Bronchial epithelial cell (primary cell): ENCODE measurements at places on chromosomes 3 and 15. TPM values are rescaled to one million over a fixed set of nuclear protein-coding genes. Genes with fewer than 3 reads are reported as not detected.

Gene TRIM42
- total RNA-seq, result not detected in 2 replicates

GRCh38 chr15:57213862-57214261 is 162.4 kb upstream of the CGNL1 start:
- peak; percentile 61 for DNase-seq

GRCh38 chr3:48607519-48607918 is 1.9 kb downstream of the UQCRC1 start:
- DNase-seq, result no peak

Gene BOC
- 0.38 and 1.3 TPM in 2 replicates for total RNA-seq

DNA sequence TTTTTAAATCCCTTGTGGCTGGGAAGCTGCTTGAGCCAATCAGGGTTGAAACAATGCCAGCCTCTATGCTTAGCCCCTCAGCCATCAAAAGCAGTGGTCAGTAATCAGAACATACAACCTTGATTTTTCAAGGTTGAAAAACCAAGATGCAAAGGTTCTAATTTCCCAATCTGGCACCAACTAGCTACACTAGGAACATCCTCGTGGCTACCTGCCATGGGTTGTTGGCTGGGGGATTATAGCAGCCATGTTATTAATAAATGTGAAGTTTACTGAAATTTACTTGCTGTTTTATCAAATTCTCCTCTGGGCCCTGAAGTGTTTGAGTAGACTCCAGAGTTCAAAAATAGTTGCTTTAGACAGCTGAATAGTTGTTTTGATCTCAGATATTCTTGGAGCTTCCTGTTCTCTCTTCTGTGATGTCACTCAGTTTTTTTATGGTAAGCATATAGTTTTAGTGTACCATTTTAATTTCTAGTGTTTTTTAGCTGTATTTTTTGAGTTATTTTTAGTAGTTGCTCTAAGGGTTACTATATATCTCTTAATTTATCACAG is 31.9 kb downstream of the PCCB start:
- no peak for DNase-seq

GRCh38 chr15:89766357-89767311 is 9.5 kb upstream of the MESP2 start:
- DNase-seq, result no peak

Gene SLC41A3
- total RNA-seq, result 40.1 and 61.6 TPM in 2 replicates

DNA sequence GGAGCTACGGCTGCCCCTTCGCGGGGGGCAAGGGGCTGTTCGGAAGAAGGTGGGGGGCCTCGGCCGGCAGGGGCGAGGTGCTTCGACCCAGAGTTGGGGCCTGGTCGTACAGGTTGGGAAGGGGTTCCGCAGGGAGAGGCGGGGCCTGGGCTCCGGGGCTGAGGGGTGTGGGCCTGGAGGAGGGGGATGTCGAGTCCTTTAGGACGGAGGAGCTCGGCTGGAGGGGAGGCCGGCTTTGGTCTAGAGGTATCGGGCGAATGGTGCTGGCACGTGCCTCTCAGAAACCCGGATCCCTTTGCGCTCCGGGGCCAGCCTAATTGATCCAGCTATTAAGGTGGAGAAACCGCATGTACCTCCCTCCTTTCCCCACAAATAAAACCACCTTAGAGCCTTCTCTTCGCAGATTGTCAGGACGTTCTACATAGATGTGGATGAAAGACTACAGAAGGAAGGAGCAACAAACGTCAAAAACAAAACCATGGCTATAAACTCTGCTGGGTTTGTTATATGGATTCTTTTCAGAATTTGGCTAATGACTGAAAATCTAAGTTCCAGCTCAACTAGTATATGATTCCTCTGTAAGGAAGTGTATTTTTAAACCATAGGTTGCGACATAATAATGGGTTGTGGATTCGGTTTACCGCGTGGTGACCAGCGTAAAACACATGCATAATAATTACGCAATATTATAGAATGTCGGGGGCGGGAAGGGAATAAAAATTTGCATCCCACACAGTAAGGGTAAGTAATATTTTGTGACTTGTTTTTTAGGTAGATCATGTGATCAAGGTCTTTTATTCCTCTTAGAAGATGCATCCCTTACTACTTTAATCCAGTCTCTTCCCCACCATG is 644 bp upstream of the NGLY1 start:
- peak; percentile 27 for DNase-seq

DNA sequence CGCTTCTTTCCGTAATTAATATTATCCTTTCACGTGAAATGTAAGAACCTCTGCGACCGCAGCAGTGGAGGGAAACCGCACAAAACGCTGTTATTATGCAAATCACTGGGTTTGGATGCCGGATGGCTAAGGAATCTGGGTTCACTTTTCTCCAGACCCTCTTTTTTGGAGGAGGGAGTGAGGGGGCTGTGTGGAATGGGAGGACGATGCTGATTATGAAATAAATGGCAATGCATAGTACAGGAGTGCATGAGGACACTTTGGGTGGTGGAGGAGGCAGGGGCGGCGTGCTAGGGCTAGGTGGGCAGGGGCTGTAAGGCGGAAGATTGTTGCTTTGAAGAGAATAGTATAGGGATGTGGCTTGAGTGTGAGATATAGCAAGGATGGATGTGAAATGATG is 1.8 kb downstream of the CADM2 start:
- DNase-seq, result no peak

- DNase-seq, result no peak
These were observed 17.7 kb downstream of the SEC62 start for GRCh38 chr3:169984292-169984691.

DNA sequence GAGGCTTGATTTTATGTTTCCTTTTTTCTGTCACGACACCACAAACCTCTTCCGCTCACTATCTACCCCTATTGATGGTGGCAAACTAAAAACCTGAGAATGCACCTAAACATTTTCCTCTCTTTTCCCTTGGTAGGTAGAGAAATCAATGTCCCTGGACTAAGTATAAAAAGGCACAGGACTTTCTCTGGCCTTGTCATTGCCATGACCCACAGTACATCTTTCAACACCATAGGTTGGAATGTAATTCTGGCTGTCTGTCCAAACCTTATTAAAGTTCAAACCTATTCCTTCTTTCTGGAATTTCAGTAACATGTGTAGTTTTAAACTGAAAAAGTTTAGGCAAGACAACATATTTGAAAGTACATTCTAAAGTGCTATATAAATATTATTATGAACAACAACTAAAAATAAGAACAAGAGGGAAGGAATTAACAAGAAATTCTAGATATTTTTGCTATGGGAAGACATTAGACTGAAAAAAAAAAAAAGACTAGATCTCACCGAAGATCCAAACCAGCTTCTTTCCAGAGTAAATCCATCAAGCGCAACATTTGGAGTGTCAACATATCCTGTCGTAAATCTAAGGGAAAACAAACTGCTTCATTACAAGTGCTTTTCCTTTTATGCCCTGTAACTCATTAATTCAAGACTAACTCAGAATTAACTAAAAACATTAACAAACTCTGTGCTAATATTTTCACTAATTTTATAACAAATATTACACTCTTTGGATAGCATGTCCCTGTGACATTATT is 73.1 kb downstream of the FAIM start:
- no peak for DNase-seq

GRCh38 chr3:15978801-15979200 is 181.0 kb upstream of the ANKRD28 start:
- DNase-seq, result no peak

DNA sequence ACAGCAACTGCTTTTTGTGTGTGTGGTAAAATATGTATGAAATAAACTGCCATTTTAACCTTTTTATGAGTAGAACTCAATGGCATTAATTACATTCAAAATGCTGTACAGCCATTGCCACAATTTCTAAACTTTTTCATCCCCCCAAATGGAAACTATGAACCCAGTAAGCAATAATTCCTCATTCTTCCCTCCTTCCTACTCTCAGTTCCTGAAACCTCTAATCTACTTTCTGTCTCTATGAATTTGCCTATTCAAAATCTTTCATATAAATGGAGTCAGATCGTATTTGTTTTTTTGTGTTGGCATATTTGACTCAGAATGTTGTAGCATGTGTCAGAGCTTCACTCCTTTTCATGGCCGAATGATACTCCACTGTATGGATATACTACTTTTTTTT is 5.3 kb upstream of the BLM start:
- DNase-seq, result no peak

- no peak for DNase-seq
These were observed 91.9 kb upstream of the SNRPN start for GRCh38 chr15:24862726-24863521.

GRCh38 chr15:66730168-66731021 is 28.4 kb downstream of the SMAD6 start:
- DNase-seq, result peak; percentile 39

Gene FOXP1
- total RNA-seq, result 33.2 and 33.3 TPM in 2 replicates

Gene LDHAL6B
- not detected in 2 replicates for total RNA-seq

DNA sequence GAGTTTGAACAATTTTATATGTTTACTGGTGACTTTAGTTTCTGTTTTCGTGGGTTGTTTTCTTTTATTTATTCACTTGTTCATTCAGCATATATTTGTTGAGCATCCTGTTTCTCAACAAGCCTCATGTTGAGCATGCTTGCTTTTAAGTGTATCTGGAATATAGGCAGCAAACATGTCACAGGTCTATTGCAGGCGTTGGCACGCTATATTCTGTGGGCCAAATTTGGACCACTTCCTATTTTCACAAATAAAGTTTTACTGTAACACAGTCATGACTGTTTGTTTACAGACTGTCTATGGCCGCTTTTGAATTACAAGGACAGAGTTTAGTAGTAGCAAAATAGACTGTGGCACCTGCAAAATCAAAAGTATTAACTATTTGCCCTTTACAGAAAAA is 89.6 kb downstream of the THRB start:
- DNase-seq, result no peak

Gene FRMD5
- 1.3 and 2.0 TPM in 2 replicates for total RNA-seq

GRCh38 chr3:69203631-69204314 is 81.4 kb upstream of the LMOD3 start:
- DNase-seq, result peak; percentile 95

DNA sequence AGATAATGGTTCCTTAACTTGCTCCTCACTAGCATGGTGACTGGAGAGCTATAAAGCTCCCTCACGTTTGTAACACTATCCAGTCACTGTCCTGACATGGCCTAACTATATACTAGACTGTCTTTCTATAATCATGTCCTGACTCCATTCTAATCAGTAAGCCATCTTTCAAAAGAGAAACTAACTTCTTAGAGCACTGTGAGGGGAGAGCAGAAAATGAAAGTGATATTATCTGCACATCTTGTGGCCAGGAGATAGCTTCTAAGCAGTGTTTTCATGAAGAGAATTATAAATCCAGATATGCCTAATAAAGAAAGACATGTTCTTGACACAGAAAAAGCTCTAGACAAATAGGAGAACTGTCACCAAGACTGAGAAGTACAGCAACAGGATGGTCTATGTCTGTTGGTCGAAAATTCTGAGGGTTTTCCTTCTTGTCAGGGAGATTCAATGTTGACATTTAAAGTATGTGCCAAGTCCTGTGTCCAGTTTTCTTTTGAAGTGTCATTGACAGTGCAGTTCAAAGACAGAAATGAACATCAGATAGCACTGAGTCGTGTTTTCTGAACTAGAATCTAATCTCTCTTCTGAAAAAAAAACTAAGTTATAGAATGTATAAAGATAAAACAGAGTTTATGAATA is 230.6 kb upstream of the PEX5L start:
- DNase-seq, result no peak

Gene RNU5B-1
- total RNA-seq, result not detected in 2 replicates

Gene P2RY12
- total RNA-seq, result not detected in 2 replicates

Gene TTLL13
- total RNA-seq, result under 0.01 TPM in 2 replicates

Gene CAPN3
- total RNA-seq, result 2.1 and 3.2 TPM in 2 replicates

GRCh38 chr3:148219999-148220398 is 477.7 kb upstream of the AGTR1 start:
- DNase-seq, result no peak

Gene ADGRG7
- under 0.01 TPM in 1 of 2 replicates, not detected in the other for total RNA-seq

GRCh38 chr3:24520976-24521419 is 26.3 kb upstream of the THRB start:
- peak; percentile 33 for DNase-seq

Gene CHRFAM7A
- total RNA-seq, result under 0.01 and 0.51 TPM in 2 replicates

GRCh38 chr15:60620708-60621107 is 141.8 kb upstream of the ICE2 start:
- DNase-seq, result peak; percentile 61

DNA sequence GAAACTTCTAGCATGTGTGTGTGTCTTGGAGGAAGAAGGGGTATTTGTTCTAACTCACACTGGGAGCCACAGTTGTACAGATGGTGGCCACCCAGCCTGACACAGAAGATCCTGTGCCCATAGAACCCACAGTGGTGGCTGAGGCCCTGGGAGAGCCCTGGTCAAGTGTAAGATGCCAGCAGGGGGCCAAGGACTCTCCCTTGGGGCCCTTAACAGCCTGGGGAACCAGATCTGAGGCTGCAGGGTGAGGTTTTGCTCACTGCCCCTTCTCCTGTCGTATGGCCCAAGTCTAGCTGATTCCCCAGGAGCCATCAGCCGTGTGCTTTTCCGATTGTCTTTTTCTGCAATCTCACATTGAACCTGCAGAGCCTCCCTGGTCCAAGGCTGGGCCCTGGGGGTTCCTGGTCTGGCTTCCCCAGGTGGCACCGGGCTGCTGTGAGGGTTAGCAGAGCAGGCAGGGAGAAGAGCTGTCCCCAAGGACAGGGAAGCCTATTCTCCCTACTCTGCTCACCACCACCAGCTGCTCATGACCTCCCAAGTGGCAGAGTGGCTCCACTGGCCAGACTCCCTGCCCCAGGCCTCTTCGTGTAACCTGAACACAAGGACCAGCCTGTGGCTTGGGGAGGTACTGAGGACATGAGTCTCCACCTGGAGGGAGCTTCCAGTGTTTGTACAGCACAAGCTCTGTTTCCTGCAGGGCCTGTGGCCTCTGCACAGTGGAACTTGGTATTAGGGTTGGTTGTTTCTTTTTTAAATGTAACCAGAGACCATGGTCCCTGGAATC is 51.9 kb downstream of the CA12 start:
- no peak for DNase-seq

GRCh38 chr15:73691396-73691795 is 7.2 kb downstream of the CD276 start:
- DNase-seq, result peak; percentile 76

GRCh38 chr3:52053307-52054304 is 2.8 kb downstream of the DUSP7 start:
- peak; percentile 98 for DNase-seq

Gene TTC21A
- total RNA-seq, result 1.1 and 1.8 TPM in 2 replicates

Gene PLA2G4E
- under 0.01 and 1.4 TPM in 2 replicates for total RNA-seq

GRCh38 chr3:109109574-109109973 is 8.4 kb downstream of the MORC1 start:
- DNase-seq, result no peak

DNA sequence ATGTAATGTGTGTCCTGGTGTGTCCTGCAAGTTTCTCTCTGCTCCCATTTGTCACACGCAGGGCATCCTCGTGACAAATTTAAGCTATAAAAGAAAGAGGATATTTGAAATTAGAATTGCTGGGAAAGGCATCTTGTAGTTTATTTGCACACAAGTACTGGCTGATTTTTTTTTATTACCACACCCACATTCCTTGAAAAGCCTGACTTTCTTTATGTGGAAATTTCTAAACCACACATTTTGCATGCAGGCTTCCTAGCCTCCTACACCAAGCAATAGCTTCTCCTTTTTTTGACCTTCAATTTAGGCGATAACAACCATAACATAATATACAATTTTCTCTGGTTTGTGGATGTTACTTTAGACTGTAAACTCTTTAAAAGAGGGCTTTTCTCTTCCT is 126.1 kb downstream of the SERPINI1 start:
- DNase-seq, result peak; percentile 81

GRCh38 chr15:98150084-98150483 is 189.6 kb downstream of the ARRDC4 start:
- no peak for DNase-seq
